ENCODE measurements at places on chromosomes 5 and 9.

- no peak for DNase-seq
Measured at GRCh38 chr5:178378527-178379484, 146.2 kb upstream of the PHYKPL start.

DNA sequence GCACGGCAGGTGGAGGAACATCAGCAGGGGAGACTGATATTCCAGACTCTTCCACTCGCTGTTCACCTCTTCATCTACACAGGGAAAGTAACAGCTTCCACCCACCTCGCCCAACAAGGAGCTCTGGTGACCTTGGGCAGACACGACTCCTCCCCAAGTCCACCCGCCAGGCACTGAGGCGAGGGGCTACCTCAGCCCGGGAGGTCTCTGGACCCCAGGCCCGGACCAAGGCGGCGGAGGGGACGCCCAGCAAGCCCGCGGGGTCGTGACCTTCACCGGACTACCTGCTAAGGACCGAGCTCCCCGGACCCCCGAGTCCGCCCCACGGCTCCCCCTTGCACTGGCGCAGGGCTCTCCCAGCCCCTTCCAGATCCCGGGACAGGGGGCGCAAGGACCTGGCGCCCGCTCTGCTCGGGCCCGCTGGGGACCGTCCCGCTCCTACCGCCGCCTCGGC lies 70.2 kb upstream of the LPCAT1 start:
- DNase-seq: no peak

GRCh38 chr9:131666774-131667173 lies 73.1 kb downstream of the RAPGEF1 start:
- DNase-seq: no peak

DNA sequence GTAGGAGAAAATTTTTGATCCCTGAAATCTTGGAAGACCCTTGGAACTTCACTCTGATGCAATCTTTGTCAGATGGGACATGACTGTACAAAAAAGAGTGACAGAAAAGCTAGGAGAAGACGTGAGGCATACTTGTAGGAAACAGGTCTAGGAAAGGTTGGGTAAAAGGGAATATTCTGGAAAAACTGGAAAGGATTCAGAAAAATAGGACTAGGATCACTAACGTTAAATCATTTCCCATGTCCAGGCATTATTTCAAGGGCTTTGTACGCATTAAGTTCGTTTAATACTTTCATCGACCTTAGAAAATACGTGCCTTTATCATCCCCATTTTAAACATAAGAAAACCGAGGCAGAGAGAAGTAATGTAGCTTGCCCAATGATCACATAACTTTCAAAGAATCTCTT lies 2.9 kb downstream of the ALDH1A1 start:
- DNase-seq: no peak

DNA sequence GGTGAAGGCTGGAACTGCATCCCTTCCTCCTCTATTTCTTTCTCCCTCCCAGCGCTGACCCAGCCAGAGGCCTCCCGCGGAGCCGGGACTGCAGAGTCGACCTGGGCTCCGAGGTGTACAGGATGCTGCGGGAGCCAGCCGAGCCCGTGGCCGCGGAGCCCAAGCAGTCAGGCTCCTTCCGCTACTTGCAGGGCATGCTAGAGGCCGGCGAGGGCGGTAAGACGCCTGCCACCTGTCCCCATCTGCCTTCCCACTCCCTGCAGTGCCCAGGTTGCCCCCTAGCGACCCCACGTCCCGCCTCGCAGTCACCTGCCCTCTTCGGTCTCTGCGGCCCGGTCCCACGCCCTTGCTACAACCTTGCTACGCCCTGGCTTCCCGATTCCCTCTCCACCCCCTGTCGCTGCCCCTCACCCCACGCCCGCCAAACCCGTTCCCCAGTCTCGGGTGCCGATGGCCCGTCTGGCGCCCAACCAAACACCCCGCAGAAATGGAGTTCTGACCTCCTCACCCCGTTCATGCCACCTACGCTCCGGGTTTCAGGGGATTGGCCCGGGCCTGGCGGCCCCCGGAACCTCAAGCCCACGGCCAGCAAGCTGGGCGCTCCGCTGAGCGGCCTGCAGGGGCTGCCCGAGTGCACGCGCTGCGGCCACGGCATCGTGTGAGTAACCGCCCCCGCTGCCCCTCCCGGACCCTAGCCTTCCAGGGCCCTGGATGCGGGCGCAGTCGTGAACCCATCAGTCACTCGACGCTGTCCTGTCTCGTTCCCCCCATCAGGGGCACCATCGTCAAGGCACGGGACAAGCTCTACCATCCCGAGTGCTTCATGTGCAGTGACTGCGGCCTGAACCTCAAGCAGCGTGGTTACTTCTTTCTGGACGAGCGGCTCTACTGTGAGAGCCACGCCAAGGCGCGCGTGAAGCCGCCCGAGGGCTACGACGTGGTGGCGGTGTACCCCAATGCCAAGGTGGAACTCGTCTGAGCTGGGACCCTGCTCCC lies 14.1 kb downstream of the PDLIM4 start:
- DNase-seq: no peak

- no peak for DNase-seq
Measured at GRCh38 chr5:14167211-14167845, 24.2 kb downstream of the TRIO start.

GRCh38 chr9:132422574-132422973 lies 12.6 kb downstream of the CFAP77 start:
- DNase-seq: no peak

DNA sequence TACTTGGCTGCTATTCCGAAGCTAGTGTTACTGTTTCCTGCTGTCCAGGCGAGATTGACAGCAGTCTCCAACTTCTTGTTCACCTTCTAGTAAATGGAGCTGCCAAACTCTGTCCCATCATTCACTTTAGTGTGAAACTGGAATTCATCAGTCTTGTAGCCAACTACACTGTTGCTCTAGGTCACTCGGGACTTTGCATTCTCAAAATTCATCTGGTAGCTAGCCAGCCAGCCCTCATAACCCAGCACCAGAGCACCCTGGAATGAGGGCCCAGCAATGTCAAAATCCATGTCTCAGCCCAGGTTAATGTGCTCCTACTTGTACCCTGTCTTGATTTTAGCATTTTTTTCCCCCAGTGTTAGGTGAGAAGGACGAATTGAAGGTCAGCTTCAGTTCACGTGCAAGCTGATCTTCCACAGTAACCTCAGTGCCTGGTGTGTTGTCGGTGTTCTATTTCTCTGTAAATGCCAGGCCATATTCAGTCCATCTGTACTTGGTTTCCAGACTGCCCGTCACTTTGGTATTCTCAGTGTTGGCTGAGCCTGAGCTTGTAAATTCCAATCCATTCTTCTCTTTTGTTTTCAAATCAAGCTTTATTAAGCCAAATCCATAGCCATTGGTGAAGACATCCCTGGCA lies 28.9 kb downstream of the ZNF169 start:
- no peak for DNase-seq
